ENCODE measurements at places on chromosomes 6 and 20.

DNA sequence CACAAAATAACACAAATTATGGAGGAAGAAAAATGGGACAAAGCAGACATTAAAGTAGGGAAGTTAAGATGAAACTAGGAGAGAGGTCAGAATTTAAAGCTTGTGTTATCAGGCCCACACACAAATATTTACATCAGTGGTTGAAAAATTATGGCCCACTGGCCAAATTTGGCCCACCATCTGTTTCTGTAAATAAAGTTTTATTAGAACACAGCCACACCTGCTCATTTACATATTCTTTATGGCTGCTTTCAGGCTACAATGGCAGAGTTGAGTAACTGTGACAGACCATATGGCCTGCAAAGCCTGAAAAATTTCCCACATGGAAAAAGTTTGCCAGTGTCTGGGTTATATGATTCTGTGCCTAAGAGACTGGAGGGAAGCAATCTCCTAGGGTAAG lies 49.0 kb downstream of the SLC22A23 start:
- no peak for DNase-seq

GRCh38 chr6:37007340-37008043 lies 2.0 kb downstream of the FGD2 start:
- DNase-seq = no peak

- DNase-seq = no peak
Measured at GRCh38 chr20:49724408-49725223, 10.9 kb upstream of the B4GALT5 start.

DNA sequence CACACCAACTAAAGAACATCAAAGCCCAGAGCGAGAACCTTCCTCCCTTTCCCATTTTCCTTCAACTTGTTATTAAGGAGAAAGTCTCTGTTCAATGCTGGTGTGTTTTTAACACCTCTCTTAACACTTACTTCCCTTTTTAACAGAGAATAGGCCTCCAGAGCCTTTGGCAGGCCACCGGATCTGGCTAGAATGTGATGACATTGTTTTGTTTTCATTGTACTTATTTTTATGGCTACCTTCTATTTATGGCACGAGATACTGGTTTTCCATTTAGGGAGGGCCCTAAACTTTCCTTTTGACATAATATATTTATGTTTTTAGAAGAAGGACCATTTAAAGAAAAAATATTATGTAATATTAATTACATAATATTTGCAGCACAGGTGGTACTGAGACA lies 21.6 kb downstream of the TCF15 start:
- no peak for DNase-seq

- DNase-seq = no peak
Measured at GRCh38 chr6:41697861-41698781, 37.3 kb downstream of the TFEB start.

- DNase-seq = no peak
Measured at GRCh38 chr6:168280899-168281245, 38.7 kb downstream of the DACT2 start.
